ENCODE measurements at places on chromosomes 4 and X. TPM values are rescaled to one million over a fixed set of nuclear protein-coding genes. Genes with fewer than 3 reads are reported as not detected.

Gene XKRX
- 1.5 TPM for polyA plus RNA-seq

Gene LGI2
- polyA plus RNA-seq: not detected

Gene DUSP9
- polyA plus RNA-seq: not detected

Gene DOCK11
- polyA plus RNA-seq: 20.9 TPM

Gene GUCY1A1
- polyA plus RNA-seq: not detected

Gene CLDN24
- polyA plus RNA-seq: not detected

Gene PABPC5
- not detected for polyA plus RNA-seq

Gene RAB9B
- polyA plus RNA-seq: not detected

Gene JCHAIN
- 3.1 TPM for polyA plus RNA-seq

Gene FABP2
- polyA plus RNA-seq: 0.09 TPM

Gene SLC39A8
- polyA plus RNA-seq: 35.2 TPM

Gene CXCL3
- polyA plus RNA-seq: not detected

Gene SPATA18
- polyA plus RNA-seq: not detected
